NCI-H146 (cell line): ENCODE measurements at places on chromosomes 3 and 15.

DNA sequence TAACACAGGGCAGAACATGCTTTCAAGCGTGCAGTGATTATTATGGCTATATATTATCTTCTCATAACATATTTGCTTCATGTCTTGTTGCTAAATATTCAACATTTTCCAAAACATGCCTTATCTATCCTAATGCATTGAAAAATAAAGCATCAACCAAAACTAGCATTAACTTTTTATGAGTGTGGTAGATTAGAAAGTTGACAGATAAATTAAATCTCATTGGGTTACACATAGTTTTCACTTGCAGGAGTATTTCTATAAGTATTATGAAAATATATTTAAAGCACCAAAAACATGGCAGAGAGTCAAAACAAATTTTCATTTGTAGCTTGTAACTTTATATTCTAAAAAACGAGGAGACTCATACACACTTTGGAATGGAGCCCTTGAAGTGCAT, 141.5 kb downstream of the CADM2 start:
- DNase-seq = no peak

DNA sequence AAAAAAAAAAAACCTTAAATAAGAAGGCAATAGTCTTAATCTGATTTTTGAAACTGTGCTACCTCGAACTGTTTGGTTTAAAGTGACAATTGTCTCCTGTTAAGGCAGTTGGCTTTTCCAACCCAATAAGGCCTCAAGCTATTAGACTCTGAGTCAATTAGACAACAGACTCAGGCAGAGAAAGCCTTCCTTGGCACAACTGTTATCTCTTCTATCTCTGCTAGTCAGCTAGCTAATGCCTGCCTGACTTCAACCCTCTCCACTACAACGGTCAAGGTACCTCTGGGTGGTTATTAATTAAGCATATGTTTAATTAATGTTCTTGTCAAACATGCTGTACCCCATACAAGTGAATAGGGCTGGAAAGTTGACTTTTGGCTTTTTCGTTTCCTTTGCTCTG, 110.2 kb upstream of the NLGN1 start:
- no peak for DNase-seq

DNA sequence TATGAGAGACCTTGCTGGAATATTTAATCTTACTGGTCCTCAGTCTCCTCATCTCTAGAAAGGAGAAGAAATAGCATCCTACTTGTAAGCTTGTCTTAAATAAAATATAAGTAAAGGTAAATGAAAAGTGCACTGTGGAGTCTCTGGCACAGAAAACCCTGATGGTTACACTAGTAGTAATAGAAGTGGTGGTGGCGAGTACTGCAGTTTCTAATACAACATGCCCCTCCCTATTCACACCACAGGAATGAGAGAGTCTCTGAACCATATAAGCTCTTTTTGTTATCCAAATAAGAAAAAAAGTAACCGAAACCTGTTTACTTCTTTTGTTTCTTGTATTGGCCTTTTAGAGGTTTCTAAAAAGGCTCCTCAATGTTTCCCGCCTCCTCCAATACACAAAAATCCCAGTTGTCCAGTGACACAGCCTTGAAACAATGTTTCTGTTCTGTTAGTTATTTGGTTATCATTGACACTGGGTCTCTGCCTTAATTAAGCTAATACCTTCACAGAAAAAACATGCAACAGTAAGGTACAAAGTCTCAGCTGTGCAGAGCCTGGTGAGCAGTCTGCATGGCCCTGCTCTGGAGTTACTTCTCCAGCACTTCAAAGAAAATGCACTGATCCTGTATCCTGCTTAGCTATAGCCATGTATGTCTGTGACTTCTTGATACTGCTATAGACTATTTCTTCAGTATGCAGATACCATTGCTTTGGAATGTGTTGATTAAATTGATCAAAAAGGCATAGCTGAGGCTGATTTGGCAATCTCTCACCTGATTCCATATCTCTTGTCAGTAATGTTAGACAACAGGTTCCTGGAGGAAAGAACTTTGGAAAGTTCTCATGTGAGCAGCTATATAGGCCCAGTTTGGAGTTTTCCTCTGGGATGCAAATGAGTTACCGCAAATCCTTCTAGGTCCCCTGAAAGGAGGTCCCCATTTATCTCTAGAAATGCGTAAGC, 315.6 kb upstream of the IL12A start:
- DNase-seq = no peak

DNA sequence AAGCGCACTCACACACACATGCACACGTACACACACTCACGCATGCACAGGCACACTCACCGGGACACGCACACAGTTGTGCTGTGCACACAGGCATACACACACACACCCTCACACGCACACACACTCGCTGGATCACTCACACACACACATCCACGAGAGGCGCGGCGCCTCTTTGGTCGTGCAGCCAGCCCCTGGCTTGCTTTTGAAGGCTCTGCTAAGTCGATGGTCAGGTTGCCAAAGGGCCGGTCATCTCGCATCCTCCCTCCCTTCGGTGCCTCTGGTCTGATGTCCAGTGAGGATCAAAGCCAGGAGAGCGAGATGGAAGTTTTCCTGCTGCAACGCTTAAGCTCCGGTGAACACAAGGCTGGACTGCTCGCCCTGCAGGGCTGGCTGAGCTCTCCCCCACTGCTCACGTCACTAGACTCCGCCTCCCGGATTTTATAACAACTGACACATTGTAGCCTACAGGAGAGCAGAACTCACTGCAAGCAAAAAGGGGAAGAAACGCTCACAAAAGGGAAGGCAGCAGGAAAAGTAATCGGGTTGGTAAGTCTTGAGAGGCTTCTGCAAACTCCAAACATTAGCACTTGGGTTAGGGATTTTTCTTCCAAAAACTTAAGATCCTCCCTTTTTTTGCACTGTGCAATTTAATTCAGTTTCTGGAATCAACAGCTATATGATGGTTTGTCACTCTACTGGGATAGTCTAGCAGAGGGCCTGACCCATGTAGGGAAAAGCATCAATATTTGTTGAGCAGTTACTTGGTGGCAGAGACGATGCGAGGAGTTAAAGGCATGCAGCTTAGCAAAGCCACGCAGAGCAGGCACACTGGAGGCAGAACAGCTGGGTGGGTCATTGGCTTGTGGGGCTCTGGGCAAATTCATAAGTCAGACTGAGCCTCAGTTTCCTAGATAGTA, at the start of gene SRGAP3:
TSS of gene SRGAP3 (minus strand) at position 374 of the 920 bp plus-strand sequence. CDS start 695 bp downstream, outside the sequence.
- peak; percentile 71 for DNase-seq

DNA sequence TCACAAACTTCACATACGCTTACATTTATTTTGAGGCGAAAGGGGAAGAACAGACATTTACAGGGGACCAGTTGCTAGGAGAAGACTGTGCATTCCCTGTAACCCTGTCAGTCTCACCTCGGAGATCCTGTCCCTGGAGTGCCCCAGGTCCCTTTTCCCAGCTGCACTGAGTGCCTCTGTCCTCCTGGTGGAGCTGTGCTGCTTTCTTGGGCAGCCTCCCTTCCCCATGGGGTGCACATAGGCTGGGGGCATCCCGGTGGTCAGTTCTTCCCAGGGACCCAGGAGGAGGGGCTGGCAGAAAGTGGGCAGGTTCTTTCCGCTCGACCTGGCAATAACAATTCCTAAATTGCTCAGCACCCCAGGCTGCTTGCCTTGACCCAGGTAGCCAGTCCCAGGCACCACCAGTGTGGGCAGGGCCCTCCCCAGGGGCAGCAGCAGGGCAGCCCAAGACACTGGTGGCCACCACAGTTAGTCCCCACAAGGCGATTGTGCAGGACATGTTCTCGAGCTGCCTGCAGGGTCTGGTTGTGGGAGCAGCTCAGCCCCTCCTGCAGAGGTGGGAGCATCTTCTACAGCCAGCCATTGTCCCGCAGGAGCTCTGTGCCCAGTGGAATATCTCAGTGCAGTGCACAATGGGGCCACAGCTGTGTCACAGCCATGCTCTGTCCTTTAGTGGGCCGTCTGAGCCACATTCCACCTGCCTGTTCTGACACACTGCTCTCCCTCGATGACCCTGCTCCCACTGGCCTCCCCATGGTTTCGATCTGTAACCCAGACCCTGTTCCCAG, 36.3 kb downstream of the APBA2 start:
- no peak for DNase-seq

DNA sequence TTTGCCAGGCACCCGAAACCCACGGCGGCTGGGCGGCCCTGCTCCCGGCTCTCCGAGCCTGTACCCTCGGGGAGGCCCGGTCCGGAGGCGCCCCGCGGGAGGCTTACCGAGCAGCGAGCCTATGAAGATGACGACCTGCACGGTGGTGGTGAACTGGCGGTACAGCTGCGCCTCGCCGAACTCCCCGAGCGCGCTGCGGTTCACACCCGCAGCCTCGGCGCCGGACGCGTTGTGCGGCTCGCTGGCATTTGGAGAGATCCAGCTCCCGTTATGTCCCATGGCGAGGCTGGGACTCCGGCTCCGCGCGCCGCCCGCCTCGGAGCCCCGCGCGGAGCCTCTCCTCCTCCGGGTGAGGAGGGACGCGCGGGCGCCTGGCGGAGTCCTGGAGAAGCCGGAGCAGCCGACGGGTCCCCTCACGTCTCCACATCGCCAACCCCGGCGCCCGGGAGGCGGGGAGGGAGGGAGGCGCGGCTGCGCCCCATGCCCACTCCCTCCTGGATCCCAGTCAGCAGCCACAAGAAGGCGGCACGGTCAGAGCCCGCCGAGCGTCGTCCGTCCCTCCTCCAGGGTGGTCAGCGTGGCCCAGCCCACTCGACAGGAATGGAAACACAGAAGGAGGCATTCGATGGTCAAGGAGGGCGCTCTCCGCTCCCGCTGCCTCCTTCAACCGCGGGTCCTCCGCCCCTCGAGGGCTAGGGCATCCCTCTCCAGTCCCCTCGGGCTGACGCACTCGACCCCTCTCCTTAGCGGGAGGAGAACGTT, at the start of gene GPR176:
TSS of gene GPR176 (minus strand) at position 519 of the 762 bp plus-strand sequence. CDS start at position 279, 240 bp downstream.
- peak; percentile 55 for DNase-seq

DNA sequence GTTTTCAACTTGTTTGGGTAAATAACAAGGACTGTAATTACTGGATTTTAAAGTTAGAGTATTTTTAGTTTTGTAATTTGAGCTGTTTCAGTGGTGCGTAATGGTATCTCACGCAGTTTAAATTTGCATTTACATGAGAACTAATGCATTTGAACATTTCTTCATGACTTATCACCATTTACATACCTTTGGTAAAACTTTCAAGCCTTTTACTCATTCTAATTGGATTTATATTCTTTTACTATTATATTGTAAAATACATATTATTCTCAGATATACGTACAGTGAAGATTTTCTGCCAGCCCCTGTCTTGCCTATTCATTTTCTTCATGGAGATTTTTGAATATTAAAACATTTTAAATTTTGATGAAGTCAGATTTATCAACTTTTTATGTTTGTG, 703.8 kb downstream of the MECOM start:
- no peak for DNase-seq

GRCh38 chr3:28322464-28322863, 26.1 kb upstream of the ZCWPW2 start:
- no peak for DNase-seq
